Activated gamma-delta T cell treated with anti-CD3 and anti-CD28 coated beads, Interleukin-2, amount 50 U/mL, for 16 hours (primary cell): ENCODE measurements at places on chromosomes 11 and 22.

- no peak for DNase-seq
Measured at GRCh38 chr11:15968461-15969130, 387.8 kb downstream of the SOX6 start.

DNA sequence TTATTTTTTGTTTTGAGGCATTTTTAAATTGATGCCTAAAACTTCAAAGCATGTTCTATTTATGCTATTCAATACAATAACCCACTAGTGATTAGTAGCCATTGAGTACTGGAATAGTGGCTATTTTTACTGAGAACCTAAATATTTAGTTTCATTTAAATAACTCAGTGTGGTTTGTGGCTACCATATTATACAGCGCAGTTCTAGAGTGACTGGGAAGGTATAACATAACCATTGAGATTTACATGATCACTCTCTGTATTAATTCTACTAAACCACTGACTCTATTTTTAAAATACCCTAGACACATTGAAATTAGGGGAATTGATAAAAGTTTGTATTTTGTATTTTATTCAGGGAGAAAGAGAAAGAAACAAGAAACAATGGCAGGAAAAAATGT is 441.2 kb downstream of the CNTN5 start:
- DNase-seq: no peak

DNA sequence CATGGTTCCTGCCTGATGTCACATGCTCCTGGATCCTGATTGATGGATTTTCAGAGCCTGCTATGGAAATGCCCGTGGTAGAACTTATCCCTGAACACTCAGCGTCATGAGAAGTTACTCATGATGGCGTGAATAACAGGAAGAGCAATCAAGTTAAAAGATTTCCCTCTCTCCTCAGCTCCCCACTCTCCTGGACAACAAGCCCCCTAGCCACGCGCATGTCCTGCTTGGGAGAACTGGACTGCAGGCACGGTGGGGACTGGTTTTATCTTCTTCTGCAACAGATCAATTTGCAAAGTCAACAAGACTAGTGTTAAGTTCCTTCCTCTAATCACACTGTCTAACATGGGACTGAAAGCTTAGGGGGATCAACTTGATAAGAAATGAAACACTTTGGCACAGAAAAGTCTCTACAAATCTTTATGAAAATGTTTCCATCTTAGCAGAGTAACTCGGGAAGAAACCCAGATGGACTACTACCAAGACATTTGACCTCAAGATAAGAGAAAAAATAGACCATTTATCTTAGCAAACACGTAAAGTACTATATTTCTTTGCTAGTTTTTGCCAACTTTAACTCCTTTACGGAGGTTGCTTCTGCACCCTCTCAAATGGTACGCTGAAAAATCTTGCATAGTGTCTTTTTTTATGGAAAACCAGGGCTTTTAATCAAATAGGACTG is 27.6 kb downstream of the POU2AF1 start:
- no peak for DNase-seq

DNA sequence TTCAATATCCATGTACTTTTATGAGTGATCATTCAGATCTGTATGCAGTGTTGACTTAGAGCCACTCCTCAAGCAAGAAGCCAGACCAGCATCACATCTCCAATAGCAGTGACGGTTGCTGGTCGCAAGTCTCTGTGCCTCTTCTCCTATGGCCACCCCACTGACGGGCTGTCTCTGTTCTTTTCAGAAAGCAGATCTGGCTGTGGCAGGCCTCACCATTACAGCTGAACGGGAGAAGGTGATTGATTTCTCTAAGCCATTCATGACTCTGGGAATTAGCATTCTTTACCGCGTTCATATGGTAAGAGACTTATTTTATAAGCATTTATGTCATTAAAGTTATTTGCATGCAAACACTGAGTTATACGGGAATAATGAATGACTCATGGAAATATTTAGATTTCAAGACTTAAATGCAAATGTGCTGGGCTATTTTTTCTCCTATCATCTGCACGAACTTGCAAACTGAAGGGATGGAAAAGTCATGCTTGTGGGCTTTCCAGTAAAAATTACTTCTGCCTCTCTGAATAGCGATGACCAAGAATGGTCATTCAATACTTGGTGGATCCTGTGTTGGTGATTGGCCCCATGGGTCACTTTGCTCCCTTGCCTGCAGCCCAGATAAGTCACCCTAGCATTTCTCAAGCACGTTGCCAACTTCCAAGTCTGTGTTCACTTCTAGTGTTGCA is 83.6 kb upstream of the TBCEL start:
- no peak for DNase-seq

- no peak for DNase-seq
Measured at GRCh38 chr11:113447621-113448315, 27.4 kb downstream of the DRD2 start.

- DNase-seq: no peak
Measured at GRCh38 chr11:18615628-18616392, 16.2 kb downstream of the MISFA start.

- DNase-seq: no peak
Measured at GRCh38 chr11:68141246-68142027, 20.2 kb upstream of the CHKA start.

DNA sequence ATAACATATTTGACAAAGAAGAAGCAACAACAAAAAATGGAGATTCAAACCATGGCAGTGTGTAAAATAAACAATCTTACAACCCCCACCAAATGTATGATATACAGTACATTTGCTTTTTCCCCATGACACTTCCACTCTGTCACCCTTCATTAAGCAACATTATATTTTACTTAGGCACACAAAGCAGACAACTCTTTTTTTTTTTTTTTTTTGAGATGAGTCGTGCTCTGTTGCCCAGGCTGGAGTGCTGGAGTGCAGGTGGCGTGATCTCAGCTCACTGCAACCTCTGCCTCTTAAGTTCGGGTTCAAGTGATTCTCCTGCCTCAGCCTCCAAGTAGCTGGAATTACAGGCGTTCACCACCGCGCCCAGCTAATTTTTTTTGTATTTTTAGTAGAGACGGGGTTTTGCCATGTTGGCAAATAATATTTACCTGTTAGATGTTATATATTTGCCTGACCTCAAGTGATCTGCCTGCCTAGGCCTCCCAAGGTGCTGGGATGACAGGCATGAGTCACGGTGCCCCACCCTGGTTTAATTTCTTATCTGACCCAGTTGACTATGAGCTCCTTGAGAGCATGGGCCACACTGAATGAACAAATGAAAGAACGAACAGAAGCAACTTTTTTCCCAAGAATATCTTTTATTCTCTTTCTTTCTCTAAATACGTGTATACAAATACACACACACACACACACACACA is 5.5 kb upstream of the PCF11 start:
- no peak for DNase-seq
